ENCODE measurements at places on chromosomes 12 and 14.

DNA sequence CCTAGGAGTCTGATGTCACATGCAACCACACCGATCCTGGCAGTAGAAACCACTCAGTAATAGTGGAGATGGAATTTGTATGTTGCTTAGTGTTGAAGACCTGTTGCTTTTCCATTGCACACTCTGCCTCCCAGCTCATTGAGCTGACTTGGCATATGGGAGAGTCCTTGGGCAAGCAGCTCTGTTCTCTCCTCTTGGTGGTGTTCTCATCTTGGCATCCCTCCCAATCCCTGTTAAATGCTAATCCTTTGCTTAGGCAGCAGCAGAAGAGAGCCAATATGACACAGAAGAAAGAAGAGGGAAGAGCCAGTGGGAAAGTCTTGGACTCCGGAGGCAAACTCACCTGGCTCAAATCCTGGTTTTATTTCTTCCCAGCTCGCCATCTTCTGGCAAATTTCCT, 178.0 kb upstream of the CAND1 start:
- DNase-seq: no peak

DNA sequence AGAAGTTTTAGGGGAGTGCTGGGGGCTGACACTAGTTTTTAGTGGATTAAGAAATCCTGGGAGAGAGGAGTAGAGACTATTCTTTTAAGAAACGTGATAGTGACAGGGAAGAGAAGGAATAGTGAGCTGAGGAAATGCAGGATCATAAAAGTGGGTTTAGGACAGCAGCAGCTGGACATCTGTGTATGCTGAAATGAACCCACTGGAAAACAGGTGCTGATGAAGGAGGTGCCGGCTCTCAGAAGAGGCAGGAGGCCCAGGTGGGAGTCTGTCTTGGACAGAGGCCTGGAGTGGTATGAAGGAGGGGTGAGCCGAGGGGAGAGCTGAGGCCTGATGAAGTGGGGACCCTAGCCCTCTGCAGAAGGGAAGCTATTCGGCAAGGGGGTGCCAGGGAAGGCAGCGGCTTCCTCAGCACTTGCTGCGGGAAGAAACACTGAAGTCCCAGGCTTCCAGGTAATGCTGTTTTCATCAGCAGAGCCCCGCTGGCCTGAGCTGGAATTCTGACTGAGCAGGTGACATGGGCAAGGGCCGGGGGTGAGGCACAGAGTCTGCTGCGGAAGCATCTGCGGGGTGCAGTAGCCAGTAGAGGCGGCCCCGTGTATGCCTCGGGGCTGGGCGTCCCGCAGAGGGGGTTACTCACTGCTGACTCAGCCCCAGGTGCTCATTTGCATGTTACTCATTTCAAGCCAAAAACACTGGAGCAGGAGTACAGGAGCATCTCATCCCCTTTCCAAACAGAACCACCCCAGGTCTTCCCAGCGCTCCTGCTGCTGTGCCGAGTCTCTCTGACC, 89.7 kb downstream of the TMCC3 start:
- no peak for DNase-seq

GRCh38 chr14:68703093-68703492, 89.8 kb downstream of the ZFP36L1 start:
- no peak for DNase-seq

- DNase-seq: no peak
Measured at GRCh38 chr12:110796952-110797351, 49.8 kb upstream of the CCDC63 start.

DNA sequence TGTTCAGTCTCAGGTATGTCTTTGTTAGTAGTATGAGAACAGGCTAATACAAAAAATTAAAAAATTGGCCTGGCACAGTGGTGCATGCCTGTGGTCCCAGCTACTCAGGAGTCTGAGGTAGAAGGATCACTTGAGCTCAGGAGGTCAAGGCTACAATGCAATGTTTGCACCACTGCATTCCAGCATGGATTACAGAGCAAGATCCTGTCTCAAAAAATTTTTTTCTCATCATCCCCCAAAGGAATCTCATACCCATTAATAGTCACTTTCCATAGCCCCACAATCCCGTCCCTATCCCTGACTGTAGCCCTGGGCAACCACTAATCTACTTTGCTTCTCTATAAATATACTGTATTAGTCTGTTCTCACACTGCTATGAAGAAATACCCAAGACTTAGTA, 57.8 kb downstream of the TTC8 start:
- no peak for DNase-seq

Measured in stimulated activated CD4-positive, alpha-beta T cell treated with anti-CD3 and anti-CD28 coated beads, TNF-alpha, amount 100 ng/mL, for 4 hours (primary cell).